ENCODE measurements at places on chromosomes 2 and 18. TPM values are rescaled to one million over a fixed set of nuclear protein-coding genes. Genes with fewer than 3 reads are reported as not detected.

DNA sequence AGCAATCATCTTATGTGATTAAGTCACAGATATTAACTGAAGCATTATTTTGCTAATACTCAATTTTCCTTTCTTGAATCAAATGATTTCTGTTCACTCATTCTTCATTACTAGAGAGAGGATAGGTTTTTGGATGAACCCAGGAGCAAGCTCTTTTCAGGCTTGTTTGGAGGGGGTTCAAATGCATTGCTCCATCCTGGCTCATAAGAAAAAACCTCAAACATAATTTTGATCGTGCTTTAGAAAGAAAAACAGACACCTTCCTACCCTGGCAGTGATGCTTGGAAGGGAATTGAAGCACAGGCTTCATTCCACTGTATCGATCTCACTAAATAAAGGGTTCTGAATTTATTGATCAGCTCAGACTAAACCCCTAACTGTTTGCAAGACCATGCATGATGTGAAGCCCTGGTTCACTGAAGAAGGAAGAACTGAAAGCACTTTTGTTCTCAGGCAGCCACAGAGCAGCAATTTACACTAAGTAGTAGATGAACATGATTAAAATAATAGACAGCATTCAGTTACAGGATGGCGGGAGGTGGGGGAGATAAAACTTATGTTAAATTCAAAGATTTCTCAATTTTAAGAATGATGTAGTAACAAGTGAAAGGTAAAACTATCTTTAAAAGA, 53.4 kb downstream of the CDH2 start:
- no peak for DNase-seq

GRCh38 chr2:135913727-135914365, 37.6 kb upstream of the MCM6 start:
- no peak for DNase-seq

DNA sequence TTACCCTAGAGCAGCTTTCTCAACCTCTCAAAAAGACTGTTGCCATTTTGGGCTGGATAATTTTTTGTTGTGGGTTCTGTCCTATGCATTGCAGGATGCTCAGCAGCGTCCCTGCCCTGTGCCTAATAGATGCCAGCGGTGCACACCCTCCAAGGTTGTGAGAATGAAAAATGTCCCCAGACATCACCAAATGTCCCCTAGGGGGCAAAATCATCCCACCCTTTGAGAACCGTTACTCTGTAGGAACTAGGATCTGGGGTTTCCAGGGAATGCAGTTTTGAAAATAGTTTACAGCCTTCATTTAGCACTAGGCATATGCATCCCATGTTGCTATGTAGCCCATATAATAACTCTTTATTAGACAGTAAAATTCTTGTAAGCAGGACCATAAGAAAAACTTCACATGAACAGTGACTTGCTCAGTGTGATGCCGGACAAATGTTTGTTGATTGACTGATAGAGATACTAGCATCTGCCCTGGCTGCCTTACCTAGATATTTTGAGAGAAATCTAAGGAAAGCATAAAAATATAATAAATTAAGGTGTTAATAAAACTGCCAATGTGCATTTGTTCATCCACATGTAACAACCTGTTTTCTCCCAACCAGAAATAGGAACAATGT, 79.2 kb upstream of the EPC2 start:
- DNase-seq: no peak

- DNase-seq: no peak
Measured at GRCh38 chr2:73077424-73077795, 5.9 kb upstream of the SFXN5 start.

DNA sequence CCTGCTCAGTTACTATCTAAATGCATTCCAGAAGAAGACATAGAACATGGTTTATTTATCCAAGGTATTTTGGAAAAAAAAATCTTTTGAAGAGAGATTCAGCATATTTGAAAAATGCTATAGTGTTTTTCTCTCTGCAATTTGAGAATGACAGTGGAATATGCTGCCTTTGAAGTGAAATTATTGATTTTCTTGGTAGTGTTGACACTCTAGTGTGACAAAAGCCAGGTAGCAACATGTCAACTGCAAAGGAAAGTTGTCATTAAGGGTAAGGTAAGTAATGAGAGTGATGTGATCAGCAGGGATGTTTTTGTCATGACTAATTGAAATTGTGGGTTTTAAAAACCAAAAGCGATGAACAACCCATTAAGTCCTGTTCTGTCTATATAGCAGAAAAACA, 1387.1 kb upstream of the TMEFF2 start:
- no peak for DNase-seq

- no peak for DNase-seq
Measured at GRCh38 chr18:67043276-67043675, 439.4 kb upstream of the CDH19 start.

- DNase-seq: no peak
Measured at GRCh38 chr2:37873229-37873628, 51.9 kb upstream of the RMDN2 start.

- DNase-seq: no peak
Measured at GRCh38 chr18:28068207-28068606, 108.7 kb downstream of the CDH2 start.

- no peak for DNase-seq
Measured at GRCh38 chr18:555705-556457, 24.3 kb upstream of the CETN1 start.

GRCh38 chr2:121316986-121317385, 32.0 kb upstream of the TFCP2L1 start:
- no peak for DNase-seq

The HAT1 gene
- 68.2 TPM for total RNA-seq

DNA sequence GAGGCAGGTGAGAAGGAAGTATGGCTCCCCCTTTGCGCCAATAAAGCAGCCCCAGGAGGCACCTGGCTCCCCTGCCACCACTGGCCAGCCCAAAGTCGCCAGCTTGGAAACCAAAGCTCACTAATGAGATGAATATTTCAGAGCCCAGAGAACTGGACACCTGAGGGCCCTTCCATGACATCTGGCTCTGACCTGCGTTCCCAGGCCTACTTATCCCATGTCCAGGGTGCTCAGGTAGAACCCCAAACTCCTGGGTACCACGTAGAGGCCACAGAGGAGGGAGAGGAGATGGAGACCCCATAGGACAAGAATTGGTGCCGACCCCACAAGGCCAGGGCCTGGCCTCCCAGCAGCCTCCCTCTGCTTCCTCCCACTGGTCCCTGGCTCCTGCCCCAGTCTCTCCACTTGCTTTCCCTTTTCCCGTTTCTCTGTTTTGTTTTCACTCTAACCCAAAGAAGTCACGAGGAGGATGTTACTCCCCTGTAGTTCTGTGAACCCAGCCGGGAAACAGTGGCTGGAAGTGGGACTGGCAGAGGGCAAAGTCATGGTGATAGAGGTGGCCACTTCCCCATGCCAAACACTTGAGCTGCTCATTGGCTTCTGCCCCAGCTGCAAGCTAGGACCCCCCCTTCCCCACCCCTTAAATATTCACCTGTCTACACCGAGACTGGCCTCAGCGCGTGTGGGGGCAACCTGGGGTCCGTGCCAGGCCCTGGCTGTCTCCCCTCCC, 820 bp downstream of the TMBIM1 start:
- no peak for DNase-seq

DNA sequence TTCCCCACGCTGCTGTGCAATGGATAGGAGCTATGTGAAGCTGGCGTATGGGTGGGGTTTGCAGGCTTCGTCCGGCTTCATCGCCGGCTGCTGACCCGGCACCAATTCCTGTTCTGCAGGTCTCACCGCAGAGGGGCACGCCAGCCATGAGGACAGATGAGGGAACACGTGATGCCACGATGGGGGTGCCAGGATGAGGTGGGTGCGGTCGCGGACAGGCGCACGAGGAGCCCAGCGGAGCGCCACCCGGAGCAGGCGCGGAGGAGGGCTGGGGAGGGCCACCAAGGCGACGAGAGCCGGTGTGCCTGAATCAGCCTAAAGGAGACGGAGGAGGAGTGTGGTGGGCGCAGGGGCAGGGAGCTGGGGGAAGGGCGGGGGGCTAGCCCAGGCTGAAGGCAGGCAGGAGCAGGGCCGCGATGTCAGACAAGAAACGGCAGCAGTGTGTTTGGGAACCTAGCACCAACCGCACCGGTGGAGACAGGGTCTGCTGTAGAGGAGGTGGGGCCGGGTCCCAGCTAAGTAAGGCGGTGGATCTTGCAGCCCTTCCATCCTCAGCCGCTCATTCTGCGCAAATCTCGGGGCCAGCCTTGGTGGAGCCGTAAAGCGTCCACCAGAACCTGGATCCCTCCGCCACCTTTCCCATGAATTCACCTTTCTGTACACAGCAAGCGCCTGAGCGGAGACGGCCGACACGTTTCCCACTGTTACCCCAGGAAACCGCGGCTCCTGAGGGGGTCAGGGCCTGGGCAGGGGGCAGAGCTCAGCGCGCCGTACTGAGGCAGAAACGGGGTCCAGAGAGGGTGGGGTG, 17.0 kb upstream of the CD8A start:
- DNase-seq: no peak

DNA sequence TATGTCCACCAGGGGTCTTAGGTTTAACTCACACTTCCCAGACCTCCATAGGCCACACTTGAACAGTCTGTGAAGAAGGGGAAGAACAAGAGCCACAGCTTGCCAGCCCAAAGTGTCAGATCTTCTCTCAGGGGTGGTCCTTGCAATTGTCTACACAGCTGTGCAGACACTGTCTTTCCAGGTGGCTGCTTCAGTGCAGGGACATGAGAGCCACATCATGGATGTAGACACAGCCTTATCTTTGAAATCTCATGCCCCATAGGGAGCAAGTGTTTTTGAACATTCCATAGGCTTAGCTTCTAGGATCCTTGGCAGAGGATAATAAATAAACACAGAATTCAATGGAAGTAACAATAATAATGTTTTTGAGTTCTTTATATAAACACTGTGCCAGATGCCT, 6.7 kb downstream of the ZNF407 start:
- DNase-seq: no peak

DNA sequence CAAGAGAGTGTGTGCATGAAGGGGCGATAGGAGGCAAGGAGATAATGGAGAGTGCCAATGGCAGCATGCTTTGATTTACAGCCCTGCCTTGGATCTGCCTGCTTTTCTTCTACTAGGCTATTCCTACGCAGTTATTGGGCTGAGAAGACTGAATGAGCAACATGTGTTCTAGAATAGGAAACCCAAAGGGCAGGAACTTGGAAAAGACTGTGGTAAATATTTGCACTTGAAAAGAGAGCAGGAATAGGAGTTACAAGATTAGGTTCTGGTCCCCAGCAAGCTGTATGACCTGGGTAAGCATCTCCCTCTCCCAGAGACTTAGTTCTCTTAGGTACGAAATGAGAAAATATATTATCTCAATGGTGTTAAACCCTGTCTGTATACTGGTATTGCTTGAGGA, 367.7 kb downstream of the CLIP4 start:
- DNase-seq: no peak

The CCT7 gene
- total RNA-seq: 655 TPM

DNA sequence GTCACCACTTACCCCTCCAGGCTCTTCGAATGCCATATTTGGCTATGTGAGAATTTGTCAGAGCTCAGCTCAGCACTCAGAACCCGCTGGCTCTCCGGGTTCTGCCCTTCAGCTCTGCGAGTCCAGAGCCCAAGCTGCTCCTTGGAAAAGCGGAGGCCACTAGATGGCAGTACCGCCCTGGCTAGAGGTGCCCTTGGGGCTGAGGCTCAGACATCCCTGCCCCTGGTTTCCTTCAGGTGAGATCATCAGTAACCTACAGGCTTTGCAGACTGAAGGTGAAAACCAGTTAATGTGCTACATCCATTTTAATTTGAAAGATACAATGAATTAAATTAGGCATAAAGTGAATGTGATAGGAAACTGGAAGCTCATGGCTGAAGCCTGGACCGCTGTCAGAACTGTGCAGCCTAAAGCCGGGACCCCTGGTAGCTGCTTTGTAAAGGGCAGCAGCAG, 285.6 kb downstream of the AGAP1 start:
- peak; percentile 30 for DNase-seq

DNA sequence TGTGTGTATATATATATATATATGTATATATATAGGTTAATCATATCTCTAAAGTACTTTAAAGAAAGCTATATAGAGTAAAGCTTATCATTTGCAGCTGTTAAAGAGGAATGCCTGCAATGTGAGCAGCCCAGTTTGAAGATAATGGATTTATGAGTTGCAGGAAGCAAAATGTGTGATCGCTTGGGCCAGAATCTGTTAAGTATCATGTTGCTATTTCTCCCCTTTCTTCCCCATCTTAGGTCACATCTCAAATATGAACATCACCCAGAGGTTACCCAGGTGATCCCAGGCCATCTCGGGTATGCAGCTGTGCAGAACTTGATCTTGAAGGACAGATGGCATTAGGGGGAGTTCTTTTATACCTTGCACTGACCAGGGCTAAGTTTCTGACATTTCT, 316.5 kb downstream of the MTX2 start:
- DNase-seq: no peak

GRCh38 chr18:6004119-6004518, 108.8 kb upstream of the TMEM200C start:
- no peak for DNase-seq

GRCh38 chr2:67565761-67566160, 168.6 kb downstream of the ETAA1 start:
- DNase-seq: peak; percentile 71

The CYP26B1 gene
- total RNA-seq: 0.78 TPM

DNA sequence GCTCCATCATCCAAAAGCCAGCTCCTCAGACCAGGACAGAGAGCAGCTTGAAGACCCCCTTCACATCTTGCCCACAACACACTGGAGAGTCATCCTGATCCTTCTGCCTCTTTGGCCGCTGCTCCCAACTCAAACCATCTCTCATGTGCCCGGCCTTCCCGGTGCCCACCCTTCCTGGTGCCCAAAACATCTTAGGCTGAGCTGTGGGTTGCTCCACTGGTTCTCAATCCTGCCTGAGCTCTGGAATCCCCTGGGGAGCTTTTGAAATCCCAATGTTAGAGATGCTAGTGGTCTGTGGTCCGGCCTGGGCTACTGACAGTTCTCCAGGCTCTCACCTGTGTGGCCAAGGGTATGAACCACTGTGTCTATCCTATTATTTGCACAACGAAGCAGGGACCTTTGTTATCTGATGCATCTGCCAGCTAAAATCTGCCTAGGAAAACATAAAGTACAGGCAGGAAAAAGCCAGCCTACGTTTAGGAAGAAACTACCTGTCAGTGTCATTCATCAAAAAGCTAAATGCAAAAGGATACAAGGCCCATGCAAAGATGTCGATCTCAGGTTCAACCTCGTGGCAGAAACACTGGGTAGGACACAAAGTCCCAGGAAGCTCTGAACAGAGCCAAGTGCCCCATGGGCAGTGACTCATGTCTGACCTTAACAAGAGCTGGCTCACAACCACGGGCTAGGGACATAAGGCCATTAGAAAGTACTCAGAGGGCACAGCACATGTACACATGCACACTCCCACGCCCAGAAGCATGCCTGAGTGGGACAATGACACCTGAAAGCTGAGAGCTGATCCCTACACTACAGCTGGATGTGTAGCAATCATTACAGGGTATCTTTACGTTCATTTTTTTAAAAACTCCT, 30.8 kb downstream of the TBC1D8 start:
- peak; percentile 63 for DNase-seq

GRCh38 chr18:24014986-24015638, 558 bp downstream of the TTC39C start:
- DNase-seq: no peak

DNA sequence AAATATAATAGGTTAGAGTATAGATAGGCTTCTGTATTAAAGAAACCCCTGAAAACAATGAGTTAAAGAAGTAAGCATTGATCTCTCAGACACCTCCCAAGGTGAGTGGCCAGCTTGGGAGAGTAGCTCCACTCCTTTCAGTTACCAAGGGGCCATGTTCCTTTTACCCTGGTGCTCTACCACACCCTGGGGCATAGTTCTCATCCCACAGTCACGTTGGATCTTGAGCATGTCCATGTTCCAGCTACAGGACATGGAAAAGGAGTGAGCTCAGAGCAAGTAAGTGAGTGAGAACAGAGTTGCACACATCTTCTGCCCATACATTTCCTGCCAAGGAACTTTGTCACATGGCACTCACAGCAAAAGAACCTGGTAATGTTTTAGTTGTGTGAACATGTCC, 325.9 kb upstream of the SLC39A10 start:
- no peak for DNase-seq

Data from pulmonary artery endothelial cell (primary cell).